Kidney glomerular epithelial cell (primary cell): ENCODE measurements at places on chromosomes 2 and 18.
A peak's percentile ranks its signal among the peaks of the same experiment; 100 is the strongest.

- DNase-seq: no peak
These were observed 478.1 kb upstream of the ZNF804A start for GRCh38 chr2:184119989-184120800.

DNA sequence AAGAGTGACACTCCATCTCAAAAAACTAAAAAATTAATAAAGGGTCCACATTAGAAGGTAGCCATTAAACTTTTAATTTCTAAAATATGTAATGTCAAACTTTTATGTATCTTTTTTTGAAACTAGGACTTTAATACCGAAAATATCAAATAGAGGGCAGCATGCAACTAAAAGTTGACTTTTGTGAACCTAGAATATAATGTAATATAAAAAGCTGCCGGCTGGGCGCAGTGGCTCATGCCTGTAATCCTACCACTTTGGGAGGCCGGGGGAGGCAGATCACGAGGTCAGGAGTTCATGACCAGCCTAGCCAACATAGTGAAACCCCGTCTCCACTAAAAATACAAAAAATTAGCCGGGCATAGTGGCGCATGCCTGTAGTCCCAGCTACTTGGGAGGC, 62.8 kb downstream of the INO80D start:
- no peak for DNase-seq

GRCh38 chr2:210630873-210631560, 74.6 kb downstream of the CPS1 start:
- DNase-seq: no peak

DNA sequence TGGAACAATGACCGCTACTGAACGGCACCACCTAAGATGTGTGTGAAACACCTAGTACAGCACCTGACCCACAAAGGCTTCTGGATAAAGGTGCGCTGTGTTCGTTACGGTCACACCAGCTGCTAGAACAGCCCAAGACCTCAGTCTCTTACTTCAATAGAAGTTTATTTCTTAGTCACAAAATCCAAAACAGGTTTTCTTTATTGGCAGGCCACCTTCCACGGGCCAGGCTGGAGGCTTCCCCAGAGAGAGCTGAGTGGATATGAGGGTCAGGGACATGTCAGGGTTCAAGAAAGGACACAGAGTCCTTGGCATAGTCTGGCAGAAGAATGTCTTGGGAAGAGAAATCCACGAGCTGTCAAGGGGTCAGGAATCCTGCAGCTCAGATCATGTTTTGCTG, 92.2 kb downstream of the COL6A3 start:
- DNase-seq: no peak

DNA sequence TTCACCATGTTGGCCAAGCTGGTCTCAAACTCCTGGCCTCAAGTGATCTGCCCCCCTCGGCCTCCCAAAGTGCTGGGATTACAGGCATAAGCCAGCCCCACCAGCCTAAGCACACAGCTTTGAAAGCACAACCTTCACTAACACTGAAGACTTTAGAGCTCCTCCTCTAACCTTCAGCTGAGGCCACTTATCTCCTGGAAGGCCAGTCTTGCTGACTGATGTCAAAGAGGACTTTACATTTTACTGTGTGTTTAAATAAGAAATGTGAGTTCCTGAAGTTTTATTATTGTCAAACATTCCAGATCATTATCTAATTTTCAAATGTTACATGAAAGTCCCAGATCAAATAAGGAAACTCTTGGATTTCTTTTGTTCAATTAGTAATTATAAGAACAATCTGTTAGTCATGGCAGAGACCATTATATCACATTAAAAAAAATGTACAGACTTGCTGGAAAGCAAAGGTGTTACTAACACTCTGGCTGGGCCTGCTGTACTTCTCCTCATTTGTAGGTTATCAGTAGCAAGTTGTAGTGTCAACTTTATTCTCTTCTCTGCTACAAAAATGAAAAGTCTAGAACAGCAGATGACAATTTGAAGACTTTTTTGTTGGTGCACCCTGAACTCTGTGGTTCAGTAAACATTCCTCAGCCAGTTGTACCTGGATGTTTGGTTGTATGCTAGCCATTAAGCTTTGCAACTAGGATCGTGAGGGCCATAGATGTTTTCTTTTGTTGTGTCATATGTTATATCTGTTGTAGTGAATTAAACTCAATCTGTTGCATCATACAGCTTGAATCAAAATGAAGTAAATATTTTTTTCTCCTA, 80.0 kb downstream of the AOX1 start:
- DNase-seq: no peak

GRCh38 chr2:225763711-225764110, 364.2 kb downstream of the NYAP2 start:
- DNase-seq: no peak

GRCh38 chr2:119025013-119025412, 83.0 kb downstream of the MARCO start:
- no peak for DNase-seq

DNA sequence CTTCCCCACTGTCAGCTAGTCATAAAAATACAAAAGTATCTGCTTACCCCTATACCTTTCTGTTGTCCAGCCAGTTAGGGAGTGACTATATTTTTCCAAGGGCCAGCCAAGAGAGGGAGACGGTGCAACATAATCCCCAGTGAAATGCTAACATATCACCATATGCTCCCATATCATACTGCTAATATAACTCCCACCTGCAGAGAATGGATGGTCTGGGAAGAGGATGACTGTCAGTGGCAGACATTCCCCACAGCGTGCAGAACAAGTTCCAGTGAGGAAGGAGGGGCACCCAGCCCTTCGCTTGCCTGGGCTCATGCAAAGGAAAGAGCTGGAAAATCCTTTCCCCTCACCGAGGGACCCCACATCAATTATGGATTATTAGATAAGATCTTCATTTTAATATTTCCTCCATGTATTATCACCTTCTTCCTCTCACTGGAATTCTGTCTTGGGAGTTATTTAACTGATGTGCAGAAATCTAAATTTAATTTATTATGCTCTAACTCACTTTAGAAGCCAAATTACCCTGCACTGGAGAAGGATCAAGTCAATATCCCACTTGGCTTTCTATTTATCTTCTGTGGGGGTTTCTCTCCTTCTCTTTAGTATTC, 135.6 kb downstream of the GALNT14 start:
- no peak for DNase-seq

DNA sequence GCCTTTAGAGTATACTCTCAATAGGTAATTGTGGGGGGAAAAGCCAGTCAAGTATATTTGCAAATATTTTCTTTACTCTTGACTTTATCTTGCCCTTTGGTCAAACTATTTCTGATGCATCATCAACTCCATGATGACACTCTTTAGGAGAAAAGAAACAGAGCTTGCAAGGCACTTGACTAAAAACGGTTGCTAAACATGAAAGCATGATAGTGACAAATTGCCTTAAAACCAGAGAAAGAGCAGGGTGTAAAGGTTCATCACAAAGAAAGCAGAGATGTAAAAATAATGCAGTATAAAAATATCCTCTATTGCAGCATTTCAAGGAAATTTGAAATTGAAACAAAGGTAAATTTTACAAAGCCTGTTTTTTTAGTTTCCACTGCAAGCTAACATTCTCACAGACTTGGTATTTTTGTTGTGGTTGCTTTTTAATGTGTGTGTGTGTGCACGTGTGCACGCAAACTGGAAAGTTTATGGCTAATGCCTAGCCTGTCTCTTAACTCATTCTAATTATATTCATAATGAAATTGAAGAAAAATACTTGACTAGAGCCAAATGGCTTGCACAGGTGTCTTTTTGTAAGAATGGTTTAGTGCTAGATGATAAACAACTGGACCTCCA, 503.6 kb downstream of the ARHGAP15 start:
- no peak for DNase-seq

DNA sequence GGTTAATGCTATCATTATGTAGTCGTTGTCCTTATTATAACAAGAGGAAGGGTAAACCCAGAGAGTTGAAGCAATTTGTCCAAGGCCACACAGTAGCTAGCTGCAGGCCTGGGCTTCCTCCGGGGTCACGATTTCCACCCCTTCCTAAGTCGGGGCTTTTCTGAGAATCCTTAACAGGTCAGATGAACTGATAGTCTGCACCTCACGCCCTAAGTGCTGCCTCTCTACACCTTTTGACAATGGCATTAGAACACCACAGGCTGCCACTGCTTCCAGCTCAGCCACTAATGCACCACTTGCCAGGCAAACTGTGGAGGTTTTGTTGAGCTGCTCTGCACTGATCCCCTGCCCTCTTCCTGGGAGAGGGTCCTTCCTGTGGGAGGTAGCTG, 37.7 kb downstream of the FOSL2 start:
- no peak for DNase-seq

- DNase-seq: no peak
These were observed 37.6 kb downstream of the RMC1 start for GRCh38 chr18:23540867-23541266.

GRCh38 chr2:55985406-55985805, 61.8 kb upstream of the EFEMP1 start:
- no peak for DNase-seq

DNA sequence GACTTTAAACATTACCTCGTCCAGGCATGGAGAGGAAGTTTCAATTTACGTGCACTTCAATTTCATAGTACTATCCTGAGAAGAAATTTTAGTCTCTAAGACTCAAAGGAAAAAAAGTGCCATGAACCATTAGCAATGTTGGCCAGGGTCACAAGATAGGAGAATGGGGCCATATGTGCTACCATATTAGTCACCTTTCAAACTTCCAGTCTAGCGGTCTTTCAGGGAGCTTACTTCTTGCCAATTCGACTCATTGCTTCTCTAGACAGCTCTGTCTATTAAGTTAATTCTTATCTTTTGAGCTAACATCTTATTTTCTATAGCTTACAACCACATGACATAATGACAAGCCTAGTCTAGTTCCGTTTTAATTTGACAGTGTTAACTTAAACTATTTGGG, 129.1 kb downstream of the ANKRD44 start:
- no peak for DNase-seq

DNA sequence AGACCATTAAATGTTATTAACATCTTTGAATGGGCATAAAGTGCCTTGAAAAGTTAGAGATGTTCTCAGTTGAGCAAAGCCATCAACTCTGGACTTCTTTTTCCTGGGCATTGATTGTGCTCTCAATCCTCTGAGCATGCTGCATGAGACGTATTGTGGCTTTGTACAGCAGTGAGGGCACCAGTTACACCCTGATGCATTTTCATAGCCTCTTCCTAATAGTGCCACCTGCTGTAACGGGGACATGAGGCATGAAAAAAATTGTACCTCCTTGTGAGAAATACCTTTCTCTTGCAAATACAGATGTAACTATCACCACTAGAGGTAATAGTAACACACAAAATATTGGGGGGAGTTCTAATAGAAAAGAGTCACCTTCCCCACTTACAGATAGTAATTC, 697.5 kb downstream of the TMEM182 start:
- no peak for DNase-seq

DNA sequence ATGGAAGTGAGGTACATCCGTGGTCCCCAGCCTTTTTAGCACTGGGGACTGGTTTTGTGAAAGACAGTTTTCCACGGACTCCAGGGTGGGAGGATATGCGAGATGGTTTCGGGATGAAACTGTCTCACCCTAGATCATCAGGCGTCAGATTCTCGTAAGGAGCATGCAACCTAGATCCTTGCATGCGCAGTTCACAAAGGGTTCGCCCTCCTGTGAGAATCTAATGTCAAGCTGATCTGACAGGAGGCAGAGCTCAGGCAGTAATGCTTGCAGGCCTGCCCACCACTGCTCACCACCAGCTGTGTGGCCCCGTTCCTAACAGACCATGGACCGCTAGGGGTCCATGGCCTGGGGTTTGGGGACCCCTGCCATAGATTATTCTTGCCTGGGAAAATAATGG, 11.6 kb downstream of the B3GNT2 start:
- DNase-seq: no peak

GRCh38 chr18:24181806-24182205, 42.9 kb downstream of the CABYR start:
- no peak for DNase-seq

- no peak for DNase-seq
These were observed 7.4 kb upstream of the EXOC6B start for GRCh38 chr2:72833084-72833714.

- no peak for DNase-seq
These were observed 37.3 kb downstream of the MTCL1 start for GRCh38 chr18:8742387-8743361.

GRCh38 chr18:49025426-49025766, 74.6 kb upstream of the SMAD7 start:
- DNase-seq: no peak

- DNase-seq: peak; percentile 82
These were observed 112.2 kb downstream of the ZFP36L2 start for GRCh38 chr2:43114210-43114609.
